Neural crest cell (in vitro differentiated cells): ENCODE measurements at places on chromosomes 3 and 15.

GRCh38 chr3:61464518-61465140 is 96.7 kb upstream of the PTPRG start:
- no peaks in the 10 kb centered on the region for H3K4me1 ChIP-seq
- H3K27me3 ChIP-seq: peaks cover 3% of the 10 kb centered on the region
- H3K36me3 ChIP-seq: no peaks in the 10 kb centered on the region
- H3K4me3 ChIP-seq: no peak overlapping the region
- no peak overlapping the region for H3K27ac ChIP-seq

DNA sequence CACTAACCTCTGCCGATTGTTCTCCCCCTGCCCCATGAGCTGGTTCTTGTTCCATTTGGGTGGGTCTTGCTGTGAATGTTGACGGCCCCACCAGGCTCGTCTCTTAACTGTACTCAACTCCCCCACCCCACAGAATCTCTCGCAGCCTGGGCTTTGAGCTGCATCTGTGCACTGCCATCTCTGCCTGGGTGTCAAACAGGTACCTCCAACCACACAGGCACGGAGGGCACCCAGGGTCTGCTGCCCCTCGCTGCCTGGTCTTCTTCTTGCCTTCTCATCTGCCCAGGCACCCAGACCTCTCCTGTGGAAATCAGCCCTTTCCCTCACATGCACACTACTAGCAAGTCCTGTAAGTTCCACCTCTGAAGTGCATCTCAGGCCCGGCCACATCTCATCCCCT is 10.1 kb downstream of the TLR9 start:
- H3K27me3 ChIP-seq: no peaks in the 10 kb centered on the region
- peaks cover 15% of the 10 kb centered on the region for H3K36me3 ChIP-seq
- peaks cover under 1% of the 10 kb centered on the region for H3K4me1 ChIP-seq
- no peak for DNase-seq

GRCh38 chr15:23690450-23690852 is 3.3 kb upstream of the NDN start:
- no peak overlapping the region for H3K27ac ChIP-seq
- no peaks in the 10 kb centered on the region for H3K36me3 ChIP-seq
- peaks cover 28% of the 10 kb centered on the region for H3K4me1 ChIP-seq
- peak overlapping the region; percentile 78 for H3K4me3 ChIP-seq
- H3K27me3 ChIP-seq: no peaks in the 10 kb centered on the region

GRCh38 chr15:80523746-80524145 is 119.6 kb downstream of the ARNT2 start:
- no peaks in the 10 kb centered on the region for H3K4me1 ChIP-seq
- H3K27ac ChIP-seq: no peak overlapping the region
- H3K4me3 ChIP-seq: no peak overlapping the region

DNA sequence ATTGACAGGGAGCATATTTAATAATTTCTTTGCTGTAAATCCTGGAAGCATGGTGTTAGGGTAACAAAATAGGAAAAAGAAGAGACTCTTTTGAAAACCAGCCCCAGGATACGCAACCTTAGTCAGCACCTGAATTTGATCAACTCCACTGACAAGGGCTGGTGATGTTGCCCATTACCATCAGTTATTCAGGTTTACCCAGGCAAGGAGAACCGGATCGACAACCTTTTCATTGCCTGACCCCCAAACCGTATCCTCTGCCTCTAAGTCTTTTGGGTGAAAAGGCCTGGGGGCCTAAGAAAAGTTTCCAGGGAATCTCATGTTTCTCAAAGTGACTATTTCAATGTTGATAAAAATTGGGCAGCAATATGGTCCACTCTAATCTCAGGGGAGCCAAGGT is 313.3 kb downstream of the KBTBD8 start:
- no peak overlapping the region for H3K27ac ChIP-seq
- no peaks in the 10 kb centered on the region for H3K27me3 ChIP-seq
- no peaks in the 10 kb centered on the region for H3K4me1 ChIP-seq
- no peak for DNase-seq

DNA sequence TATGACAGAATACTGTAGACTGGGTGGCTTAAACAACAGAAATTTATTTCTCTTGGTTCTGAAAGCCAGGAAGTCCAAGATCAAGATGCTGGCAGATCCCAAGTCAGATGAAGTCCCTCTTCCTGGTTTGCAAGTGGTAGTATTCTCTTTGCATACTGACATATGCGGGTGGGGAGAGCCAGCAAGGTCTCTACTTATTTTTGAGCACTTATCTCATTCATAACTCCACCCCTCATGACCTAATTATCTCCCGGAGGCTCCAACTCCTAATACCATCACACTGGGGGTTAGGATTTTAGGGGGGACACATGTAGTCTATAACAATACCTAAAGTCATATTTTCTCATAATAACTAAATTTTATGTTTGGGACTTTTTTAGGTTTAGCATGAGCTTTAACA is 65.3 kb downstream of the BLM start:
- no peaks in the 10 kb centered on the region for H3K27me3 ChIP-seq
- no peak overlapping the region for H3K27ac ChIP-seq
- H3K36me3 ChIP-seq: peaks cover 13% of the 10 kb centered on the region
- no peaks in the 10 kb centered on the region for H3K4me1 ChIP-seq
- DNase-seq: no peak

- H3K27me3 ChIP-seq: no peaks in the 10 kb centered on the region
- peaks cover 5% of the 10 kb centered on the region for H3K4me1 ChIP-seq
- no peak overlapping the region for H3K27ac ChIP-seq
- no peaks in the 10 kb centered on the region for H3K36me3 ChIP-seq
- H3K4me3 ChIP-seq: no peak overlapping the region
Observed at GRCh38 chr3:7749931-7750695, 751.5 kb upstream of the LMCD1 start.

- H3K36me3 ChIP-seq: no peaks in the 10 kb centered on the region
- no peak overlapping the region for H3K27ac ChIP-seq
- H3K4me1 ChIP-seq: peaks cover 7% of the 10 kb centered on the region
Observed at GRCh38 chr3:195913382-195913781, 5.0 kb upstream of the TNK2 start.

DNA sequence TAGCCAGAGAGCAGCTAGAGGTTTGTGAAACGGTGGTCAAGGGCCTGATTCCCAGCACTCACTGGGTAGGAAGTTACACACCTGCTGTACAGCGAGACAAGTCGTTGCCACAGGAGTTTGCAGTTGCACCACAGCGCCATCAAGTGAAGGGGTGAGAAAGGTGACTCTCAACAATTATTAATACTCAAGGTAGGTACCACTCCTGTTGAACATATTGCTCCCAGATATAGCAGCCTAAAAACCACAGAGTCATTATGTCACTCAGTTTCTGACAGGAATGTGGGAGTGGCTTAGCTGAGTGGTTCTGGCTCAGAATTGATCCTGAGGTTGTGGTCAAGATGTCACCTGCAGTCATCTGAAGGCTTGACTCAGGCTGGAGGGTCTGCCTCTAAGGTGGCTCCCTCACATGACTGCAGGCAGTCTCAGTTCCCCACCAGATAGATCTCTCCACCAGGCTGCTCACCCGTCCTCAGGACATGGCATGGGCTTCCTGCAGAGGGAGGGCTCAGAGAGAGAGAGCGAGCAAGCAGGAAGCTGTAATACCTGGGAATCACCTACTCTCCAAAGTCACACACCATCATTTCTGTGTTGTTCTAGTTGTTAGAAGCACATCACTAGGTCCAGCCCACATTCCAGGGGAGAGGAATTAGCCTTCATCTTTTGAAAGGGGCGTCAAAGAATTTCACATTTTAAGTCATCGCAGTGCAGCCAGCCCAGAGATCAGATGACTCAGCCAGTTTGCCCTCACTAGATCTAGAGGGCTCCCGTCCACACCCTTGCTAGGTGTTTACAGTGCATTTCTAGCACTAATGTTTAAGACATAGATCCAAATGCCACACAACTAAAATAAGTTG is 17.0 kb upstream of the ANO10 start:
- H3K36me3 ChIP-seq: peaks cover under 1% of the 10 kb centered on the region
- no peak overlapping the region for H3K27ac ChIP-seq
- no peak overlapping the region for H3K4me3 ChIP-seq
- DNase-seq: no peak
- no peaks in the 10 kb centered on the region for H3K4me1 ChIP-seq

GRCh38 chr3:134651347-134652041 is 672 bp upstream of the KY start:
- no peak for DNase-seq
- peaks cover 48% of the 10 kb centered on the region for H3K27me3 ChIP-seq
- H3K27ac ChIP-seq: no peak overlapping the region
- no peaks in the 10 kb centered on the region for H3K36me3 ChIP-seq

DNA sequence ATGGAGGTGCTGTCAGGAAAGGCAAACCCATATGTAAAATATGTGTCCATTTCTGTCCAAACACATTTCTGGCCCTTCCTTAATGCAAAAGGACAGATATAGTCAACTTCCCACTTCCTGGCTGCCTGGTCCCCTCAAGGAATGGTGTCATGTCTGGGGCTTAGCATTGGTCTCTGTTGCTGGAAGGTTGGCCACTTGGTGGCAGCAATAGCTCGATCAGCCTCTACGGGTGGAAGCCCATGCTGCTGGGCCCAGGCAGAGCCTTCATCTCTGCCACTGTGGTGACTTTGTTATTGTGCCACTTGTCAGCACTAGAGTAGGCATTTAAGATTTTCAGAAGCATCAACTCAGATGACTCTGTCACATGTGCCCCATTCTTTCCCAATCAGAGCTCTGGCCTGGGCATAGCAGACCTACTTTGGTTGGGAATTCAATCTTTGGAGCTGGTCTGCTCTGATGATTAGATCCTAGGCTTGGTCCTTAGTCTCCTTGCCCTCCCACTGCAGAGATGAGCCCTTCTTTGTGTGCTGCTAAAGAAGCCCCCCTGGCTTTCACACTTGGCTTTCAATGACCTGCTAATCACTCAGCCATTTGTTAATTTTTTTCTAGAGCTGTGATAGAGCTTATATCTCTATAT is 51.0 kb upstream of the SPSB4 start:
- no peaks in the 10 kb centered on the region for H3K4me1 ChIP-seq
- H3K4me3 ChIP-seq: no peak overlapping the region

DNA sequence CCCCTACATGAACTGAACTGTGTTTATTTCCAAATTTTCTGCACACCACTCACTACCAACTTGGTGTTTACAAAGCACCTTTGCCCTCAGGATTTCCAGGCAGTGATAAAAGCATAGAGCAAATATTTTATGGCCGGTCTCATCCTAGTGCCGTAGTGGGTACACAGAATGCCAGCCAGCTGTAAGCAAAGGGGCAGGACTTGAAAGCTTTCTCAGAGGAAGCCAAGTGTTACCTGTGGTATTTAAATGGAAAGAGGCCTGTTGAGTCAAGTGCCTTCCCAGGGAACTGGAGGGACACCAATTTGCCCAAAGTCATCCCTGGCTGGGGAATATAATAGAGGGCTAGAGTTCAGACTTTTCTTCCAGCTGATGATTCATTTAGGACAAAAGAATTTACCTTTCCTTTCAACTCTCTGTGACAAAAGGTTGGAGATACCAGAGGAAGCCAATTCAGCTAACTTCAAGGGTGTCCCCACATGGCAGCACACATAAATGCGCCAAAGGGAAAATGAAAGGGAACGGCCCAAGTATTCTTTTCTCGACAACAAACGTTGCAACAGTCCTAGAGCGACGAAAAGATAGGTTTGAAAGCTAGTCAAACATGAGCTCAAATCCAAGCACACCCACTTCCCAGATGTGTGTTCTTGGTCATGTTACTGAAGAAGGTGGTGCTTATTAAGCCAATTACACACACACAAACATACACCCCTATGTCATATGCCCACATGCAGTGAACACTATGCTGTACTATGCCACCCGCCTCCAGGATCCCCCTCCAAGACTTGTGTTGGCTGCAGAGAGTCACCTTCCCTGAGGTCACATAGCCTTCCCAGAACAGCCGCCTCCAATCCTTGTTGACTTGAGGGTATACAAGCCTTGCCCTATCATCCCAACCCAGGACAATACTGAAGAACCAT is 27.7 kb downstream of the MAGI1 start:
- H3K27ac ChIP-seq: no peak overlapping the region
- no peaks in the 10 kb centered on the region for H3K4me1 ChIP-seq
- H3K36me3 ChIP-seq: no peaks in the 10 kb centered on the region
- H3K4me3 ChIP-seq: no peak overlapping the region
- no peaks in the 10 kb centered on the region for H3K27me3 ChIP-seq

- DNase-seq: no peak
- H3K36me3 ChIP-seq: no peaks in the 10 kb centered on the region
- H3K27me3 ChIP-seq: no peaks in the 10 kb centered on the region
- H3K4me1 ChIP-seq: no peaks in the 10 kb centered on the region
- no peak overlapping the region for H3K27ac ChIP-seq
Observed at GRCh38 chr3:81251096-81251495, 510.3 kb downstream of the GBE1 start.
